ENCODE measurements at places on chromosomes 6 and 20.

DNA sequence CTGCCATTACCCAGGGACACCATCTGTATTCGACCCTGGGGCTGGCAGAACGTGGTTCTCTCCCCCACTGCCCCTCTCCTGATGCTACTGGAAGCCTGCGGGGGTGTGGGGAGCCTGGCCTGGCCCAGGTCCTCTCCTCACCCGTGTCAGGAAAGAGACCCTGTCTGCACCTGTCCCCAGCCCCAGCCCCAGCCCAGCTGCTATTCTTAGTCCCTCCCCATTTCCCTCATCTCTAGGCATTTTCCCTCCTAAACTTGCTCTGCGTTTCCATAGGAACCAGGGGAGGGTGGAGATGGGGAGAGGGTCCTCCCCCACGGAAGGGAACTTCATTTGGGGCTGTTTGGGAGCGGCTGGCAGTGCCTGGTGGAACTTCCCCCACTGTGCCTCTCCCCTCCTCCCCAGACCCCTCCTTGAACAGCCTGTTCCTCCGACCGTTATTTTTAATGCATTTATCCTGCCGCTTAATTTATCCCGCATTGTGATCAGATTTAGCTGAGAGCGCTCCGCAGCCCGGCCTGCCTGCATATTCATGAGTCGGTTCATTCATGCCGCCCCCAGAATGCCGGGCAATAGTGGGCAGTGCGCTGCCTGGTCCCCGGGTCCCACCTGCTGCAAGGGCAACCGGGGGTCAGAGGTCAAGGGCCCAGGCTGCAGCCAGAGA, 31.8 kb upstream of the DLGAP4 start:
- no peak for DNase-seq

GRCh38 chr6:97160280-97160679, 122.7 kb downstream of the MMS22L start:
- DNase-seq = no peak

DNA sequence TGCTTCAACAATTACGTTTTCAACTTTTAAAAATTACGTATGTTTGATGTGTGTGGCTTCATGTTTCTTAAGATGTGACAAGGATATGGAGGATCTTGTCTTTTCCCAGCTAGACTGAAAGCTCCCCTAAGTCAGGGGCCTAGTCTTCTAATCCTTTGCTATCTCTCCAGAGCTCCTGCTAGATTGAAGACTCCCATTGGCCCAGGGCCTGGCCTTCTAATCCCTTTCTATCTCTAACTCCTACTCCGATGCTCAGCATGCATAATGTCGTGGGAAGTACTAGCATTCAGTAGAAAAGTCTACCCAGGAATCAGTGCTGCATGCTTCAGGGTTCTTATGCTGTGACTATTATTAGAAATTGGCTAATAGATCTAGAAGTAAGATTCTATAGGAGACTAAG, 144.8 kb upstream of the SUPT3H start:
- no peak for DNase-seq

GRCh38 chr6:116773886-116774285, 8.4 kb upstream of the FAM162B start:
- no peak for DNase-seq

DNA sequence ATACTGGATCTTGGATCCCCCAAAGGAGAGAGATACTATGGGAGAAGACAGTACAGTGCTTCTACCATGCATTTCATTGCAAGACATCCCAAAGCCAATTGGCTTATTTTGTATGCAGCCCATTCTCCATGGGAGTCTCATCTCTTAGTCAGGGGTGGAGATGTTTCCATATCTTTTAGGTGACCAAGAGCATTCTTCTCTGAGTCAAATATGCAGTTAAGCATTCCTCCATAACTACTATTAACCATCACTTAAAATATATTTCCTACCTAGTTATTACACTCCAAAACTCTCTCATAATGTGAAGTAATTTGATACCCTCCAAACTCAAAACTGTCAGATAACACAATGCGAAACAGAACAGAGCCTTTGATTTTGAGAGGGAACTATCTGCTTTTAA, 542.6 kb downstream of the HDGFL1 start:
- no peak for DNase-seq

GRCh38 chr6:108288742-108289141, 6.1 kb upstream of the AFG1L start:
- no peak for DNase-seq

DNA sequence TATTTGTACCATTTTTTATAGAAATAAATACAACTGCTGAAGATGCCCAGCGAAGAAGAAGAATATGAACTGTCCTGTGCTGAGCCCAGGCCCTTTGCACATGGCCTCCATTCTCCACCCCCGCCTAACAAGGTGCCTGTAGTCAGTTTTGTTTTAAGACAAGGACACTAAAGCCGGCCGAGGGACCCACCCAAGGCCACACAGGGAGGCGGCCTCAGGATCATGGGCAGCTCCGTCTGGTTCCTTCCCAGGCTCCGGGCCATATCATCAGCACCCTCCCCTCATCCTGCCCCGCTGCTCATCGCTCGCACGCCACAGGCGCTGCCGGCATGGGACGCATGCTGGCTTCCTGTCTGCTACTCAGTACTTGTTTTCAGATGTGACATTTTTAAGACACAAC, 21.3 kb downstream of the PSMG4 start:
- no peak for DNase-seq

DNA sequence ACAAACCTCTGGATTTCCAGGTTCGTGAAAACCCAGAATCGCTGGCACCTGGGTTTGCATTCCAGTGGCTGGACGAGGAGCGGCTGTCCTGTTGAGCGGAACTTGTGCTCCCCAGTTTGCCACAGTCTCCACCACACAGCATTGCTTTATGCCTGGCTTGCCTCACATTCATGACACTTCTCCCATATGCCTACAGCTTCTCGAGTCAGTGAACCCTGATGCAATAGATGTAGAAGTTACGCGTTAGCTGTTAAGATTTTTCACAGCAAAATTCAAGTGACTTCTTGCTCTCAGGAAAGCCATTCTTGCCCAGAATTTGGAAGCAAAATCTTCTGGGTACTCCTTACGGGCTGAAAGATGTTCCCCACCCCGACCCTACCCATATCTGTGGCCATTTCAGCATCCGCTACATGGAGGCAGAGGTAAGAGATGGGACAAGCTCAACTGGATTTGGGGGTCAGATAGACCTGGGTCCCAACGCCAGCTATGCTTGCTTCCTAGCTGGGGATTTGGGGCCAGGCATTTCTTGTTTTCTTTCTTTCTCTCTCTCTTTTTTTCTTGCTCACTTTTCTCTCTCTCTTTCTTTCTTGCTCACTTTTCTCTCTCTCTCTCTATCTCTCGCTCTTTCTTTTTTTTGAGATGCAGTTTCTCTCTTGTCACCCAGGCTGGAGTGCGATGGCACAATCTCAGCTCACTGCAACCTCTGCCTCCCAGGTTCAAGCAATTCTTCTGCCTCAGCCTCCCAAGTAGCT, 12.4 kb upstream of the GDAP1L1 start:
- no peak for DNase-seq

- DNase-seq = no peak
Observed at GRCh38 chr6:22612236-22612635, 42.9 kb downstream of the HDGFL1 start.

DNA sequence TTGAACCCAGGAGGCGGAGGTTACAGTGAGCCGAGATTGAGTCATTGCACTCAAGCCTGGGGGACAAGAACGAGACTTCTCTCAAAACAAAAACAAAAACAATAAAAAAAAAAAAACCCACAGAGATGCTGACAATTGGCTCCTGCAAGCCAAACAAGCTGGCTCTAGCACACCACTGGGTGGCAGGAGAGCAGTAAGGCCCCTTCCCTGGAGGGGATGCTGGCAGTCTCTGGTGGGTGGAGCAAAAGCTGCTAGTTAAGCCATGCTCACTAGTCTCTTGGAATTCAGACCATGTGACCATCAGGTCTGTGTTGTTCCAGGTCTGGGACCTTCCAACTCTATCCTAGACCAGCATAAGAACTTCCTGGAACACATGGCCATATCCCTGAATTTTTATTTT, 18.9 kb upstream of the DSN1 start:
- DNase-seq = no peak

GRCh38 chr6:107323133-107323785, 136.1 kb downstream of the PDSS2 start:
- no peak for DNase-seq

- no peak for DNase-seq
Observed at GRCh38 chr6:139146317-139146726, 11.4 kb downstream of the HECA start.

- DNase-seq = no peak
Observed at GRCh38 chr6:161418463-161418945, 144.6 kb upstream of the AGPAT4 start.

DNA sequence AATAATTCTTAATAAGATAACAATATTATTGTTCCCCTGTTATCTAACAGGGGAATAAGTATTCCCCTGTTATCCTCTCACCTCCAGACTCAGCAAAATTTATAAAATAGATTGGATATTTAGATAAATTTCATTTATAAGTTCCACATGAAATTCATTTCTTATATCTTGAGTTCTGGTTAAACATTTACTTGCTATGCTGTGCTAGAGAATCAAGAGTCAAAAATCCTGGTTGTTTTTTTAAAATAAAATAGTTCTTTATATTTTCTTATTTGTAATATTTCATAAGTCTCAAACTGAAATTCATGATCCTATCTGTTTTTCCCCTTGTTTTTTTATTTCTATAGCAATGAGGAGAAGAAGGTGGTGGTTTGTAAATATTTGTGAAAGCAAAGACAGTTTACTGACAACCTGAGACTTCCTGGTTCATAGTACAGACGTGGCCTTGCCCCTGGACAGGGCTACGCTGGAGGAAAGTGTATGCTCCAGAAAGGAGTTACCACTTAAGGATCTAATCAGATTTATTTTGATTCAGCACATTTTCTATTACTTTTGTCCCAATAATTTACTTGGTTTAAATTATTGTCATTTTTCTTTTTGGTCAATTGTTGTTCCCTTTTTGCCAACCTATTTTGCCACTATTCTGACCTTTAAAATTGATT, 37.8 kb upstream of the MARCKS start:
- no peak for DNase-seq

DNA sequence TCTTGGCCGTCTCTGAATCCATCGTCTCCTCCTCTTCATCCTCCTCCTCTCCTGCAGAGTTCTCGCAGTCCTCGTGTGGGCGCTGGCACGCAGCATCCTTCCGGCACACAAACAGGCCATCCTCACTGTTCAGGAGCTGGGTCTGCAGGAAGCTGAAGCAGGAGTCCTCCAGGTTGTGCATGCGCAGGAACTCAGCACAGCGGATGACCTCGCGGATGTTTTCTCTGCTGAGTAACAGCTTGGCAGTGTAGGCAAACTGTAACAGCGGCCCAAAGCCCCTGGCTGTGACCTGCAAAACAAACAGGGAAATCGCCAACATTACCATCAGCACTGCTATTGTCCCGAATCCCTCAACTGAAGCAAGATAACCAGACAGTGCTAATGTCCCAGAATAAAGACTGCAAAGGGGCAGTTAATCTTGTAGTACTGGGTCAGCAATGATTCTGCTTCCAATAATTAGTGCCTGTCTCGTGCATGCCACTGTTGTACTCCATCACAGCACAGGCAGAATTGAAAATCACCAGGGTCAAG, 57.4 kb downstream of the GJA10 start:
- no peak for DNase-seq

DNA sequence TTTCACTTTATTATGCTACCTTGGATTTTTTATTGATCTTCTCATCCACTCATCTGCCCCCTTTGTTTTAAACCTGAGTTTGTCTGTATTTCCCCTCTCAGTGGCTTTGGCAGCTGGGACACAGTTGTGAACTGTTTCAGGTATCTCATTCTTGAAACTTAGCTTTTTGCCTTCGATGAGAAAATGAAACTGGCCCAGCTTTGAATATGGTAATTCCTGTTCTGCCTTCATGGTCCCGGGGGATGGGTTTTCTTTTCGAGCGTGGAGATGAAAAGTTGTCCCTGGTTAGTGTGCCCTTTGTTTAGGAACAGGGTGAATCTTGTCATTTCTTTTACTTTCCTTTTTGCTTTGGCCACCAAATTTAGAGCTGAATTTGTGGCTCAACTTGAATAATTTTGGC, 25.6 kb downstream of the DHX35 start:
- DNase-seq = no peak

DNA sequence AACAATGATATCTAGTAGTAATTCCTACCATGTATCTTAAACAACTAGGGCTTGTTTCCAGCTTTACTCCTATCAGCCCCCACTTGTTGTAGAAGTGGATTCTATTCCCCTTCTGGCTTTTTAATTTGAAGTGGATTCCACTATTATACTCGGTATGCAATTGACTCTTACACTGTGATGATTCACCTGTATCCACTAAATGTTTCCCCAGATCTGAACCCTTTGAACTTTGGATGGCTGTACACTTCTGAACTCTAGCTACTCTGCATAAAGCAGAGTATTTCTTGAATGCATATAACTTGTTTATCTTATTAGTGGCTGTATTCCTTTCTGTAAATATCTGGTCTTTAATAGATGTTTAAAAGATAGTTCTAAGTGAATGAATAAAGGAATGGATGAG, 538.4 kb upstream of the NRSN1 start:
- no peak for DNase-seq

DNA sequence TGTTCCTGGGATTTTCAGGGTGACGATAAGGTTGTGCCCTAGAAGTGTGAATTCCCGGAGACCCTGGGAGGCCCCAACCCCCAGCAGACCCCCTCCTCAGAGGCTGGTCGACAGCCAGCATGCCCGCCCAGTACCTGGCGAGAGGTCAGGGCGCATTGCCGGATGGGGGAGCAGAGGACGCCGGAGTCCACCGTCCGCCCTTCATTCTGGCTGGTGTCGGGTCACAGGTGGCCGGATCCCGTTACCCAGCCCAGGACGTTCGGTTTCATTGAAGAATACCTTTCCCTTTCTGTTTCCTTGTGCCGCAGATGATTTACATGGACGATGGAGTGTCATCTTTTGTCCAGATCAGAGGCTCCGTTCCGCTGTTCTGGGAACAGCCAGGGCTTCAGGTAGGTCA, 61.3 kb downstream of the SYNJ2 start:
- no peak for DNase-seq

GRCh38 chr20:61956396-61957342, 109.0 kb downstream of the TAF4 start:
- DNase-seq = no peak

- DNase-seq = no peak
Observed at GRCh38 chr6:9064156-9064555, 628.8 kb upstream of the SLC35B3 start.

Measured in activated CD4-positive, alpha-beta T cell treated with anti-CD3 and anti-CD28 coated beads for 1 hour (primary cell).